Right lung (tissue), 10 donors: ENCODE measurements at places on chromosomes 5 and 9.

DNA sequence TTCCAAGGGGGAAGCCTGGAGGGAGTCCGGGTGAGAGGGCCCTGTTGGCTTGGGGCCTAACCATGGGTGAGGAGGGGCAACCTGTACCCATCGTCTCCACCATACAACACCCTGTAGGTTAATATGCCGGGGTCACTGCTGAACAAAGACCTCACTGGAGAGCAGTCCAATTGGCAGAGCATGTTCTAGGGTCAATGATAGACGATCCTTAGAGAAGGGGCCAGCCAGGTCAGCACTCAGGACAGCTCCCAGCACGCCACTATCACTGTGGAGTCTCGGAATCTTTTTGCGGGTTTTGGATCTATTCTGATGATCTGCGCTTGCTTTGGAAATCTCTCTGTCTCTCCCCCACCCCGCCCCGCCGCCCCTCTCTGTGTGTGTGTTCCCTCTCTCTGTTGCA, 218.4 kb upstream of the MVB12B start:
- peak; percentile 7 for DNase-seq

GRCh38 chr5:73201547-73202513, 28.8 kb downstream of the TMEM174 start:
- peak; percentile 45 for DNase-seq

GRCh38 chr5:56480705-56481427, 247.7 kb upstream of the ANKRD55 start:
- peak; percentile 92 for DNase-seq

GRCh38 chr5:79062436-79062835, 7.0 kb downstream of the DMGDH start:
- no peak for DNase-seq

DNA sequence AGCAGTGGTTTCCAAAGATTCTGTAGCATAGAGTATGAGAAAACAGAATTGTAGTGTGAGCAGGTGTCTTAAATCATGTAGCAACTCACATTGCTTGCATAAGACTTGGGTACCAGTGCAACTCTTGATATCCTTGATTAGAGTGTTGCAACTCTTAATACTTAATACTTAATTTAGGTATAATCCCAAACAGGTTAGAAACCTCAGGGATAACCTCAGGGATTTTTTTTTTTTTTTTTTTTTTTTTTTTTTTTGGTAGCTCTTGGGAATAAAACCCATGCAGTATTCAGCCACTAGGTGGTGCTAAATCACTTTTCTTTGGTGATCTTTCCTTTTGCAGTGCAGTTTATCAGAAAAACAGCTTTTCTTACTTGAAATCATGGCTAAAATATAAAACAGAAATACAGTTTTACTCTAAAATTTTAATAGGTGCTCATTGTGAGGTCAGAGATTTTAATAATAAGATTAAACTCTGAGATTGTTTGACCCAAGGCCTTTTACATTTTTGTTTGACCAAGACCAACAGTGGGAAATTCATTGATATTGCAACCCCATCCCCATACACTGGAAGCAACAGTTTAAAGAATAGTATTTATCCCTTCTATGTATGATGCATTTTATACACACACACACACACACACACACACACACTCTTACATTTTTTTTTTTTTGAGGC, 55.3 kb downstream of the ERAP1 start:
- DNase-seq = peak; percentile 55

DNA sequence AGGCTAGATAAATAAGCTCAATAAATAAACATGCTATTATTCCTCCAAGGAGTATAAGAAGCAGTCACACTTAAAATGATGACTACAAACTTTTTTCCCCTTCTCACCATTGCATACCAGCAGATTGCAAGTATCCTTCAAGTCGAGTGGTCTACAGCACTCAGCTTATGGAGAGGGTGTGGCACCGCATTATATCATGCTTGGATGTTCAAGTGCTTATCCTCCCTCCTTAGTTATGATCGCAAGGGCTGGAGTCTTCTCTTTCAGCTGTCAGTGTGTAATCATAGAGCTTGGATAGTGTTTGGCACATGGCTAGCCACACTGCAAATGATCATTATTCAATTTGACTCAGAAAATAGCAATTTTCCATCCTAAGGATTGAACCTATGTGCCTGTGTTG, 124.0 kb downstream of the CARTPT start:
- DNase-seq = no peak

- no peak for DNase-seq
Measured at GRCh38 chr5:62718324-62718723, 139.7 kb downstream of the LRRC70 start.

- no peak for DNase-seq
Measured at GRCh38 chr5:84603568-84604185, 219.0 kb upstream of the EDIL3 start.

- DNase-seq = no peak
Measured at GRCh38 chr9:74948937-74949336, 3.8 kb downstream of the C9orf40 start.

DNA sequence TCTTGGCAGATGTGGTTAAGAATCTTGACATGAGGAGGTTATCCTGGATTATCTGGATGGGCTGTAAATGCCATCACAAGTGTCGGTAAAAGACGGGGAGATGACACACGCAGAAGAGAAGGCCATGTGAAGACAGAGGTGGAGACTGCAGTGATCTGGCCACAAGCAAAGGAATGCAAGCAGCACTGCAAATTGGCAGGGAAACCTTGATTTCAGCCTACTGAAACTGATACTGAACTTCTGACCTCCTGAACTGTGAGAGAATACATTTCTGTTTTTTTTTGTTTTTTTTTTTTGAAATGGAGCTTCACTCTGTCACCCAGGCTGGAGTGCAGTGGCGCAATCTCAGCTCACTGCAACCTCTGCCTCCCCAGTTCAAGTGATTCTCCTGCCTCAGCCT, 92.4 kb upstream of the NFIL3 start:
- DNase-seq = no peak

DNA sequence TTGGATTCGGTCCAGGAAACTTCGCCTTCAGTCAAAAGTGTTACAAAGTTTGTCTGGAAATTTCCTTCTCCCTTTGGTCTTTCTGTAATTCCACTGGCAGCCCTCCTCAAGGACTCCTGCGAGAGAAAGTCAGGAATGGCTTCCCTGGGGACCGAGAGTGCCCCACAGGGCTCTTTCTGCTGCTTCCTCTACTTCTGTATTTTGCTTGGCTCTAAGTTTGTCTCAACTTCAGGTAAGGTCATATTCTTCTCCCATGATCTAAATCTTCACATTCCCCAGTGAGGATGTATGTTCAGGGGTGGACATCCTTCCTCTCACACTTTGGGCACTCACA, 10.3 kb upstream of the RIOK2 start:
- no peak for DNase-seq

DNA sequence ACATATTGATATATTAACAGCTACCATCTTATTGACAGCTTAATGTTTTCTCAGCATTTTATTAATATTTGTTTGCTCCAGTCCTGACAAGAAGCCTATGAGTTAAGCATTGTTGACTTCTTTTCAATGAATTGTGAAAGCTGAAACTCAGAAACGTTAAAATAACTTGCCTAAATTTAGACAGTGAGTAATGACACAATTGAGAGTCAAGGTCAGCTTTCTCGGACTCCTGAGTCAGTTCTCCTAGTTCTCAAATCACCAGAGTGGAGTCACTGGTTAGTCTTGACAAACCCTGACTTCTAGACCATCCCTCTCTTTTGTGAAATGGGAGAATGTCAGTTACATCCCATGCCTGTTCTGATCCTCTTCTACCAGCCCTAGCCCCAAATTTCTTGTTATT, 222.7 kb upstream of the ACO1 start:
- DNase-seq = no peak

DNA sequence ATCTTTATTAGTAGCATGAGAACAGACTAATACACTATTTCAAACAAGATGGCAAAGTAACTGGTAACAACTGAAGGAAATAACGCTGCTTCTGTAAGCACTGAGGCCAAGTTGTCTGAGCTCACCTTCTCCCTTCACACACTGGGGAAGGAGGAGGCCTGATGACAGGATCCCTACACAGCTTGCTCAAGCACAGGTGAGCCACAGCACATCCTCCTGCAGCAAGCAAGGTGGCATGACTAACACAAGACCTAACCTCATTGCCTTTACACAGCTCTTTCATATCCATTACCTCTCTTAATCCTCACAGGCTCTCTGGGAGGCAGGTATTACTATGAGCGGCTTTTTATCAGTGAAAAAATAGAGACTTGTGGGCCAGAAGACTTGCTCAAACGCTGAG, 83.3 kb downstream of the ARL15 start:
- DNase-seq = no peak

GRCh38 chr5:76175051-76175666, 92.0 kb downstream of the SV2C start:
- peak; percentile 9 for DNase-seq

DNA sequence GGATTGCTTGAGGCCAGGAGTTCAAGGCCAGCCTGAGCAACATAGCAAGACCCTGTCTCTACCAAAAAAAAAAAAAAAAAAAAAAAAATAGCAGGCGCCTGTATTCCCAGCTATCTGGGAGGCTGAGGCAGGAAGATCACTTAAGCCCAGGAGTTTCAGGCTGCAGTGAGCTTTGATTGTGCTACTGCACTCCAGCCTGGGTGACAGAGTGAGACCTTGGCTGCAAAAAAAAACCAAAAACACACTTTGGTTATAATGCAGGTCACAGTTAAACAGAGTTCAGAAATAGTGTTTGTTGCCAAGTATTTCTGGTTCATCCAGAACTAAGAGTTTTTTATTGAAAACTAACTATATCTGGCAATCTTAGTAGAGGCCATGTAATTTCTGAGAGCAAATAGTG, 24.1 kb upstream of the IL6ST start:
- DNase-seq = no peak

DNA sequence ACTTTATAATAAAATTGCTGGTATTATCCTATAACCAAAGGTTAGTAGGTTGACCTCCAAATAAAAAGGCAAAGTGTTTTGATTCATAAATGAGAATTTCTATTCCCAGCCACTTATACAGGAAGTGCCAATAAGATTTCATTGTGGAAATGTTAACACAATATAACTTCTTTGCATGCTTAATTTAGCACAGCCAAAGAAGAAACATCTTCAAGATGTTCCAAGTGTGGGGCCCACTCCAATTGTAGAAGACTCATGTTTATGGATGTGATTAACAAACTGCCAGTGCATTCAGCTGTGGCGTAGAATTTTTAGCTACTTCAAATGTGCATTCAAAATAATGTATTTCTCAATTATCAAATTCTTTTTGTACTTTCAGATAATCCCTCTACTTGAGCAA, 402.3 kb downstream of the DEPDC1B start:
- no peak for DNase-seq

- no peak for DNase-seq
Measured at GRCh38 chr5:10912435-10912834, 151.4 kb upstream of the DAP start.

DNA sequence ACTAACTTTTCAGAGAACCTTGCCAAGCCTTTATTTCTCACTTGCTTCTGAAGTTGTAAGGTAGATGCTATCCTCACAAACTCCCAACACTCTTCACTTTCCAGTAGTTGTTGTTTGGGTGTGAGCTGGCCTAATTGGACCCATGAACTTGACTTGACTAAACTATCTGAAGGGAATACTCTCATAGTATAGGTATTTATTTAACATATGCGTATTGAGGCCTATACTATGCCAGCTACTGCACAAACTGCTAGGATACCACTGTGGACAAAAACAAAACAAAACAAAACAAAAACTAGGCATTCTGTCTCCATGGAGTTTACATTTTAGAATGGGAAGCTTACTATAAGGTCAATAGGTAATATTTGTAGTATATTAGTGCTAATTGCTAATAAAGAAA, 1.3 kb downstream of the TXNDC8 start:
- no peak for DNase-seq

DNA sequence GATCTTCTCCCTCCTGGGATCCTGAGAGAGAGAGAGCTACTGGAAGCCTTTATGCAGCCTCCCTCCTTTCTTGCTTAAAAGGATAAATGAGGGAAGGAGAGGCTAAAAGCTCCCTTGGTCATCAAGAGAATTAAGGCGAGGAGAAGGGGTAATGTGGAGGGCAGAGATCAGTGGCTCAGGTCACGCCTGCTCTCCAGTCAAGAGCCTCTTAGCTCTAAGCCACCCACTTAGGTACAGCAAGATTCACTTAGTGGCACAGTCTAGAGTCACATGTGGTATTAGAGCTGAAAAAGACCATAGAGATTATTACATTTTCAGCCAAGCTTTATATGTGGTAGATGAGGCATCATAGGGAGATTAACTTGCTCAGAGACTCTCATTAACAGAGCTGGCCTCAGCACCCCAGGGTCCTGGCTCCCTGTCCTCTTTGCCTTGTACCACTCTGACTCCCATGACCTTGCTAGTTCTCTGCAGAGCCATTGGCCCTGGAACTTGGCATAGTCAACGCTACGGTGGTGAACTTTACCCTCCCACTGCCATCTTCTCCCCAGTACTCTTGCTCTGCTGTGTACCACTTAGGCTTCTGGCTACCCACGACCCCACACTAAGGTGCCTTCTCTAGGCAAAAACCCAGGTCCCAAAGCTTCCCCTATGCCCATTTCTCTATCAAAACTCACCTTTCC, 37.6 kb downstream of the MFAP3 start:
- no peak for DNase-seq

DNA sequence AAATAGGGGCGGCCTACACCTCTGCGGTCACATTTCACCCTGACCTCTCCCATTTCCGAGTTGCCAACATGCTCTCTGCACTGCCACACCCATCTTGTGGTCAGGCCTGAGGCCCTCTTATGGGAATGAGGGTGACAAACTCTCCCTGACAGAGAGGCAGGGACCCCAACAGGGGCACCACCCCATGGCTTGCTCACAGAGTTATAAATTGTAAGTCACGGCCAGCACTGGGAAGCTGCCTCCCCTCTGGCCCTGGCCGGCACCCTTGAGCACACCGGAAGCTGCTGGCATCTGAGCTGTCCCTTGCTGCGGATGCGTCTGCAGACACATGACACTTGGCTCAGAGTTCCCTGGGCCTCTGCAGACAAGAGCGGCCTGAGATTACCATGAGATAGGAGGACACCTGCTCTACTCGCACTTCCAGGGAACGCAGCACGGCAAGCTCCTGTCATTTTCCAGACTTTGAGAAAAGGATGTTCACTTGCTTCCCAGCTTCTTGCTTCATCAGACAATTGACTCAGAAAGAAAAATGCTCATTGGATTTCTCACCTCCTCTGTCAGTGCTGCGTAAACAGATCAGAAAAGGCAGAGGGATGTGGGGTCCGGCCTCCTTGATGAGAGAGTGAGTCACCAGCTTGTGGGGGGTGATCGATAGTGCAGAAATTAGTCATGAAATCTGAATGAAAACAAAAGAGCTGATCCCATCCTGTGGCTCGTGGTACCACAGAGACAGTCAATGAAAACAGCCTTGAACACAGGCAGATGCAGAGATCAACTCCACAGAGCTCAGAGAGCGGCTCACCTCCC, 269.8 kb downstream of the SYK start:
- no peak for DNase-seq

DNA sequence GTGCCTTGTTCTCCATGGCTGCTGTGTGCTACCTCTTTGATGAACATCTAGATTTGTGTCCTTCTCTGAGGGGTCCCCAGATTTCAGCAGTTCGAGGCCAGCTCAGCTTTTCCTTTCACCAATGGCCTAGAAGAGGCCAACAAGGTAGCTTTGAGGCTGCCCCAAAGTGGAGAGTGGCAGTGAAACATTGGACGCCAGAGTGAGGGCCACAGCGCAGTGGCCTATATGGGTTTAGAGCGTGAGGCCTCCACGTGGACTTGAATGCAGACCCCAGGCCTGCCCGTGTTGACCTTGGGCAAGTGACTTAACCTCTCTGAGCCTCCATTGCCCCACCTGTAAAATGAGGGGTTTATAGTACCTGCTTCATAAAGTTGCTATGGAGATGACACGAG, 11.8 kb downstream of the MYOZ3 start:
- DNase-seq = no peak
